ENCODE measurements at places on chromosomes 13 and 19.
A peak's percentile ranks its signal among the peaks of the same experiment; 100 is the strongest.

DNA sequence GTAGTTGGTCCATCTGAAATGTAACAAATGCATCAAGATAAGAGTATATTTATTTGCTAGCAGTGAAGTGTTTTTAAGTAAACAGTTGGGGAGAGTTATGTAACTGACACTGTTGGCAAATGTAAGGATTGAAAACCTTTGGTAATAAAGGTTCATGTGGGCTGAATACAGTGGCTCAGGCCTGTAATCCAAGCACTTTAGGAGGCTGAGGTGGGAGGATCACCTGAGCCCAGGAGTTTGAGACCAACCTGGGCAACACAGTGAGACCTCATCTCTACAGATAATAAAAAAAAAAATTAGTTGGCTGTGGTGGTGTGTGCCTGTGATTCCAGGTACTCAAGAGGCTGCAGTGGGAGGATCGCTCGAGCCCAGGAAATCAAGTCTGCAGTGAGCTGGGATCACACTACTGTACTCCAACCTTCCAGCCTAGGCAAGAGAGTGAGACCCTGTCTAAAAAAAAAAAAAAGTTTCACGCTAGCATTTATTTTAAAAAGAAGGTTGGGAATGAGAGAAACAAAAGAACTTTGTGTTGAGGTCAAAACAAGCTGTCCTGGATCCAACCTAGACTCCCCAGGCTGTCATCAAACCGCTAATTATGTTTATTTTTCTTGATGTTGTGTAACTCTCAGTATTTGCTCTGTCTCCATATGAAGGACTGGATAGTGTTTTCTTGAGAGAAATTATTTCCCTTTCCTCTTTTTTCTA lies 20.7 kb downstream of the SETDB2 start:
- no peak for DNase-seq

DNA sequence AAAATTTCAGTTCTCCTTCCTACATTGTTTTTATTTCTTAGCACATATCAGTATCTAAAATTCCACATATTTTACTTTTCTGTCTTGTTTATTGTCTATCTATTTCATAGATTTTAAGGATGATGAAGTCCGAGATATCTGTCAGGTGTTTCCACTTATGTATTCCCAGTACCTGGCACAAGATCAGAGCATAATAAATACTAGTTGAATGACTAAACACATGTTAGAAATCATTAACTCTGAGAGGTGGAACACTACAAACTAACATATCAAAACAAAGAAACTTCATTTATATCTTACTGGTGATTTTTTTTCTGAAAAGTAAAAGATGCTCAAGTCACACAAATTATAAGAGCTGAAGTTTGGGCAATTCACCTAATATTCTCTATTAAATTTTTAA lies 1208.3 kb downstream of the PCDH9 start:
- no peak for DNase-seq

GRCh38 chr19:33156334-33156733 lies 24.4 kb downstream of the WDR88 start:
- no peak for DNase-seq

- no peak for DNase-seq
Observed at GRCh38 chr13:75906315-75906714, 270.2 kb downstream of the LMO7 start.

DNA sequence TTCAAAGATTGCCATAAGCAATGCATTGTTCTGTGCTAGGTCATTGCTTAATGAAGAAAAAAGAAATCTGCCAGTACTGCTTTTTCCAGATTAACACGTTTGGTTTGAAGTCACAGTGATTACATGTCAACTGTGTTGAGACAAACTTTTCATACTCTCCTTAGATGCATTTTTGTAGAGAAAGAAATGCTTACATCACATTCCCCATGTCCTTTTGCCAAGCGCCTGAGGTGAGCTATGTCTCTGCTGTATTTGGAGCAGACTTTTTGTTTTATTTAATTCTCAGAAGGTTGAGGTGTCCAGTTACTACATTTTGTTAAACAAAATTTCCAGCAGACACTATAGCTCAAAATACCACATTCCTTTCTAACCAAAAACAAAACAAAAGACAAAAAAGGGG lies 16.2 kb downstream of the LACC1 start:
- no peak for DNase-seq

- DNase-seq = no peak
Observed at GRCh38 chr13:109332506-109333499, 453.6 kb downstream of the IRS2 start.

- no peak for DNase-seq
Observed at GRCh38 chr13:41611385-41611784, 154.0 kb downstream of the RGCC start.

GRCh38 chr13:100798739-100799361 lies 124.3 kb upstream of the TMTC4 start:
- DNase-seq = no peak

DNA sequence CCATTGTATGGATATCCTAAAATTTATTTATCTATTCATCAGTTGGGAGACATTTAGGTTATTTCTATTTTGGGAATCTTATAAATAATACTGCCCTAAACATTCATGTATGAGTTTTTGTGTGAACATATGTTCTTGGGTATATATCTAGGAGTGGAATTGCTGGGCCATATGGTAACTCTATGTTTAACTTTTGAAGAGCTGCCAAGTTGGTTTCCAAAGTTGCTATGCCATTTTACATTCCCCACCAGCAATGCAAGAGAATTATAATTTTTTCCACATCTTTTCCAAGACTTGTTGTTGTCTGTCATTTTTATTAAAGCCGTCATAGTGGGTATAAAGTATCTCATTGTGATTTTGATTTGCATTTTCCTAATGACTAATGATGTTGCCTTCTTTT lies 48.2 kb upstream of the CALM3 start:
- DNase-seq = no peak

- no peak for DNase-seq
Observed at GRCh38 chr19:9881720-9882119, 46.6 kb downstream of the PIN1 start.

DNA sequence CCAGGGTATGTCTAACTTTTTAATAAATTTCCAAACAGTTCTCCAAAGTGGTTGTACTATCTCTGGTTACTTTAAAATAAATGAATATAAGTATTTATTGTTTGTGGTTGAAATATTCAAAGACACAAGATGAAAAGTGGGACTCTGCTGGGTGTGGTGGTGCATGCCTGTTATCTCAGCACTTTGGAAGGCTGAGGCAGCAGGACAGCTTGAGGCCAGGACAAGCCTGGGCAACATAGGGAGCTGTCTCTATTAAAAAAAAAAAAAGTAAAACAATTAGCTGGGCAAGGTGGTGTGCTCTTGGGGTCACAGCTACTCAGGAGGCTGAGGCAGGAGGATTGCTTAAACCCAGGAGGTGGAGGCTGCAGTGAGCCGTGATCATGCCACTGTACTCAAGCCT lies 10.4 kb downstream of the PNMA8A start:
- DNase-seq = no peak

GRCh38 chr19:38869836-38870607 lies 8.1 kb downstream of the RINL start:
- peak; percentile 94 for DNase-seq

DNA sequence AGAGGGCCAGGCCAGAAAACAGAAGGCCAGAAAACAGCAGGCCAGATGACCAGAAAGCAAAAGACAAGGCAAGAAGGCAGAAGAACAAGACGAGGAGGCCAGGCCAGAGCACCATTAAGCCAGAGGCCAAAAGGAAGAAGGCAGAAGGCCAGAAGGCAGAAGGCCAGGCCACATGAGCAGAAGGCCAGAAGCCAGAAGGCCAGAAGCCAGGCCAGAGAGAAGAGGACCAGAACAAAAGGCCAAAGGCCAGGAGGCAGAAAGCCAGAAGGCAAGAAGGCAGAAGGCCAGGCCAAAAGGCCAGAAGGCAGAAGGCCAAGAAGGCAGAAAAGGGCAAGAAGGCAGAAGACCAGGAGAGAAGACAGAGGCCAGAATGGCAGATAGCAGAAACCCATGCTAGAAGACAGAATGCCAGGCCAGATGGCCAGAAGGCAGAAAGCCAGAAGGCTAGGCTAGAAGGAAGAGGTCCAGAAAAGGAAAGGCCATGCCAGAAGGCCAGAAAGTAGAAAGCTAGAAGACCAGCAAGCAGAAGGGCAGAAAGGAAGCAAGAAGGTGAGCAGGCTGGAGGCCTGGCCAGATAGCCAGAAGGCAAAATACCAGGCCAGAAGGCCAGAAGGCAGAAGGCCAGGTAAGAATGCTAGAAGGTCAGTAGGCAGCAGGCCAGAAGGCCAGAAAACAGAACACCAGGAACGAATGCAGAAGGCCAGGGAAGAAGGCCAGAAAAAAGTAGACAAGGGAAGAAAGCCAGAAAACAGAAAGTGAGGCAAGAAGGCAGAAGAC lies 187.6 kb downstream of the TUBA3C start:
- DNase-seq = no peak

- no peak for DNase-seq
Observed at GRCh38 chr19:37928527-37929286, 21.7 kb downstream of the SIPA1L3 start.

- no peak for DNase-seq
Observed at GRCh38 chr19:47661611-47662010, 51.6 kb upstream of the EHD2 start.

- no peak for DNase-seq
Observed at GRCh38 chr13:23678795-23679194, 108.6 kb downstream of the TNFRSF19 start.

- DNase-seq = no peak
Observed at GRCh38 chr13:76350399-76350798, 535.8 kb downstream of the KCTD12 start.

GRCh38 chr19:30927705-30928104 lies 421.5 kb downstream of the TSHZ3 start:
- DNase-seq = no peak

DNA sequence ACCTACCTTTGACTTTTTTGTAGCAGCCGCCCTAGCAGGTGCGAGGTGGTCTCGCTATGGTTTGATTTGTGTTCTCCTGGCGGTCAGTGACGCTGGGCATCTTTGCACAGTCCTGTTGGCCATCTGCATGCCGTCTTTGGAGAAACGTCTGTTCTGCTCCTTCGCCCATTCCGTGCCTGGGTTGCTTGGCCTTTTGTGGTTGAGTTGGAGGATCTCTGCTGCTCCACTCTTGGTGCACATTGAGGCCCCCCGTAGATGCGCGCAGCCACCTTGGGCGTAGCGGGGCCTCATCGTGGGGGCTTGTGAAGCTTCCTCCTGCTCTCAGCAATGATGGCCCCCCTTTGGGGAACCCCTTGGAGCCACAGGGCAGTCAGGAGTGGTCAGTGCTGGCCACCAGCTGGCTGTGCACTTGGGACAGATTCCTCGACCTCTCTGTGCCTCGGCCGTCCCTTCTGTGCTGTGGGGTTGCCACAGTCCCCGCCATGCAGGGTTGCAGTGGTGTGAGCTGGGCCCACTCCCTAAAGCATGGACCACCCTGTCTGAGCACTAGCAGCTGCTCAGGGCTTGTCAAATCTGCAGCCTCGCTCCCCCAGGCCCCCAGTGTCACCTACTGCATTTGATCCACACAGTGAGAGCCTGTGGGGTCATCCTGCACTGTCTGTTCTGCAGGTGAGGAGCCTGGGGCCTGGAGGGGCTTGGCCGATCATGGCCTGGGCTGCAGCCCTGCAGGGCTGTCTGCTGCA lies 170.8 kb downstream of the KDM4B start:
- no peak for DNase-seq

DNA sequence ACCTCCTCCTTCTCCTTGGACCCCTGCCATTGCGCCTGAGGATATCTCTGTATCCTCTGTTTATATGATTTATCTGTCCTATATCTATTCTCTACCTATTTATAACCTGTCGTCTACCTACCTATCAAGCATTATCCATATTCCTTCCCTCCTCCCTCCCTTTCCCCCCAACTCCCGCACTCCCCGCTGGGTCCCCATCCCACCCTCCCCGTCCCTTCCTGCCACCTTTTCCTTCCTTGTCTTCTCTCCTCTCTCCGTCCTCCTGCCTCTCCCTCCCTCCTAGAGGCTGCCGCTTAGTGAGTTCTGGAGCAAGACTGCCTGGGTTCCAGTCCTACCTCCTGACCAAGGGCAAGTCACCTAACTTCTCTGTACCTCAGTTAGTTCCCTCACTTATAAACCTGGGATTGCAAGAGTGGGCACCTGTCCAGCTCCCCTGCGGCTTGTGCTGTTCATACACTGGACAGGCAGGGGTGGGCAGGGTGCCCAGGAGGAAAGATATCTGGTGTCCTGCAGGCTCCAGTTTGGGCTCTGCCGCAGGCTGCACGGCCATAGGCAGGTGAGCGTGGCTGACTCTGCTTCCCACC lies 16.1 kb downstream of the TTYH1 start:
- DNase-seq = no peak
